Activated CD8-positive, alpha-beta T cell treated with anti-CD3 and anti-CD28 coated beads, Interleukin-2, amount 10 ng/mL, durations not matched to agents 7 days and 5 days (primary cell): ENCODE measurements at places on chromosomes 12 and 14. TPM values are rescaled to one million over a fixed set of nuclear protein-coding genes. Genes with fewer than 3 reads are reported as not detected.

ASPG gene
- not detected for total RNA-seq

MYH6 gene
- not detected for total RNA-seq

VASH1 gene
- 3.1 TPM for total RNA-seq

OTUB2 gene
- 1.4 TPM for total RNA-seq

SIX6 gene
- not detected for total RNA-seq

PMCH gene
- not detected for total RNA-seq

TRIM9 gene
- total RNA-seq: 0.73 TPM

LRRIQ1 gene
- total RNA-seq: not detected

OR6C1 gene
- not detected for total RNA-seq

DLGAP5 gene
- total RNA-seq: 112 TPM

ANO2 gene
- total RNA-seq: not detected

FOXA1 gene
- total RNA-seq: not detected

CISTR gene
- not detected for total RNA-seq

ZDHHC22 gene
- not detected for total RNA-seq

MSRB3 gene
- total RNA-seq: not detected

CMTM5 gene
- not detected for total RNA-seq

ALG10 gene
- total RNA-seq: 15.7 TPM

IL22 gene
- not detected for total RNA-seq

PLEK2 gene
- not detected for total RNA-seq

DDX24 gene
- 172 TPM for total RNA-seq

SYNE3 gene
- total RNA-seq: 91.5 TPM

NANOG gene
- not detected for total RNA-seq
